ENCODE measurements at places on chromosomes 11 and 22. TPM values are rescaled to one million over a fixed set of nuclear protein-coding genes. Genes with fewer than 3 reads are reported as not detected.

PGR gene
- total RNA-seq = 0.29 TPM

PHLDA2 gene
- total RNA-seq = 3.8 TPM

SLC22A8 gene
- not detected for total RNA-seq

OR8D4 gene
- total RNA-seq = under 0.01 TPM

APOBEC3C gene
- total RNA-seq = 16.6 TPM

APOL1 gene
- 38.7 TPM for total RNA-seq

PSMA1 gene
- total RNA-seq = 107 TPM

SIK3 gene
- 25.7 TPM for total RNA-seq

ISX gene
- total RNA-seq = not detected

C11orf87 gene
- 4.3 TPM for total RNA-seq

PTPRCAP gene
- total RNA-seq = 0.36 TPM

MUC5AC gene
- not detected for total RNA-seq

OR2D2 gene
- total RNA-seq = 0.36 TPM

USP35 gene
- 21.4 TPM for total RNA-seq

TCIRG1 gene
- 87.5 TPM for total RNA-seq

HOATZ gene
- total RNA-seq = not detected

CRYBB2 gene
- total RNA-seq = not detected

ACO2 gene
- total RNA-seq = 60.4 TPM

CYTH4 gene
- 0.59 TPM for total RNA-seq

FGF3 gene
- not detected for total RNA-seq

APOBEC3A gene
- total RNA-seq = not detected

GLYAT gene
- not detected for total RNA-seq

CENPM gene
- total RNA-seq = 1.8 TPM

OR56A1 gene
- under 0.01 TPM for total RNA-seq

VWA5A gene
- 12.3 TPM for total RNA-seq

OR4A16 gene
- total RNA-seq = not detected

RNF121 gene
- 32.2 TPM for total RNA-seq

MOV10L1 gene
- 0.59 TPM for total RNA-seq

MS4A3 gene
- not detected for total RNA-seq

SOX6 gene
- 3.2 TPM for total RNA-seq

ABTB2 gene
- 5.1 TPM for total RNA-seq

APOL4 gene
- total RNA-seq = 2.9 TPM

OR51B4 gene
- total RNA-seq = not detected

MPST gene
- 82.5 TPM for total RNA-seq

B3GAT1 gene
- total RNA-seq = not detected

KCNE3 gene
- 1.8 TPM for total RNA-seq

KBTBD3 gene
- total RNA-seq = 4.3 TPM

POLDIP3 gene
- 21.2 TPM for total RNA-seq

MFNG gene
- total RNA-seq = 0.72 TPM

TRIM49 gene
- not detected for total RNA-seq

NCF4 gene
- total RNA-seq = 0.36 TPM

RBMXL2 gene
- not detected for total RNA-seq

NLRP6 gene
- not detected for total RNA-seq

BARX2 gene
- total RNA-seq = not detected

P4HA3 gene
- 8.7 TPM for total RNA-seq

GRM5 gene
- not detected for total RNA-seq

PPP2R5B gene
- total RNA-seq = 6.8 TPM

Measured in osteoblast (primary cell).